B cell (primary cell): ENCODE measurements at places on chromosomes 16 and 17. TPM values are rescaled to one million over a fixed set of nuclear protein-coding genes. Genes with fewer than 3 reads are reported as not detected.

Gene TP53TG3C
- not detected in 2 replicates for total RNA-seq

DNA sequence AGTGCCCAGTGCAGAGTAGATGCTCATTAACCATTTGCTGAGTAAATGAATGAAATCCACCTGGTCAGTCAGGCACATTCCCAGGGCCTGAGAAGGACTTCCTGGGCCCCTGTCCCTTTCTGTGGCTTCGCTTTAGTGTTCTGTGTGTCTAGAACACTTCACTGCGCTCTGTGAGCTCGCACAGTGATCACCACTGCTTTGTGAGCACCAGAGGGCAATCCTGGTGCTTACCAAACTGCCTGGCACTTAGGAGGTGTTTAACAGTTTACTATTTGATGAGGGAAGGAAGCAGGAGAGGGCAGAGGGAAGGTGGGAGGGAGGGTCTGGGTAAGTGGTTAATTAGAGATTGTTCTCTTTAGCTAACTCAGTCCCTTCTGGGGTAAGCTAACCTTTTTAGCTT is 26.2 kb downstream of the SALL1 start:
- H3K4me1 ChIP-seq = no peaks in the 10 kb centered on the region
- H3K27ac ChIP-seq = no peak overlapping the region
- H3K36me3 ChIP-seq = no peaks in the 10 kb centered on the region
- no peak for DNase-seq

- H3K27me3 ChIP-seq = no peaks in the 10 kb centered on the region
- DNase-seq = no peak
- H3K36me3 ChIP-seq = no peaks in the 10 kb centered on the region
- no peaks in the 10 kb centered on the region for H3K4me1 ChIP-seq
- H3K27ac ChIP-seq = no peak overlapping the region
- no peak overlapping the region for H3K4me3 ChIP-seq
These were observed 11.4 kb downstream of the ITGAD start for GRCh38 chr16:31404353-31405064.

DNA sequence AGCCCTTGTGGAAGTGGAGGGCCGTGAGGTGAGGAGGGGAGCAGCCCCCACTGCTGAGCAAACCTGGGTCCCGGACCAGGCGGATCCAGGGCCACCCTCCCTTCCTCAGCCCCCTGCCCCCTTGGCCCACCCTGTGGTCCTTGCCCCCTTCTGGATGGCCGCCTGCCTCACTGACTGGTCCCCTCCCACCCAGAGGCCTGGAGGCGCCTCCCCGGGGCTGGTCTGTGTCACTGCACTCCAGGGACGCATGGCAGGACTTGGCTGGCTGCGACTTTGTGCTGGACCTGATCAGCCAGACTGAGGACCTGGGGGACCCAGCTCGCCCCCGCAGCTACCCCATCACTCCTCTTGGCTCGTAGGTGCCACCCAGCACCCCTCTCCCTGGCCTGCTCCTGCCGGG is 19.2 kb upstream of the SMIM5 start:
- DNase-seq = no peak
- H3K36me3 ChIP-seq = peaks cover 57% of the 10 kb centered on the region
- H3K27ac ChIP-seq = no peak overlapping the region
- no peaks in the 10 kb centered on the region for H3K4me1 ChIP-seq
- H3K4me3 ChIP-seq = no peak overlapping the region

- H3K4me3 ChIP-seq = no peak overlapping the region
- H3K27ac ChIP-seq = no peak overlapping the region
- DNase-seq = no peak
- no peaks in the 10 kb centered on the region for H3K27me3 ChIP-seq
These were observed 20.1 kb downstream of the UNC119 start for GRCh38 chr17:28532050-28532960.

DNA sequence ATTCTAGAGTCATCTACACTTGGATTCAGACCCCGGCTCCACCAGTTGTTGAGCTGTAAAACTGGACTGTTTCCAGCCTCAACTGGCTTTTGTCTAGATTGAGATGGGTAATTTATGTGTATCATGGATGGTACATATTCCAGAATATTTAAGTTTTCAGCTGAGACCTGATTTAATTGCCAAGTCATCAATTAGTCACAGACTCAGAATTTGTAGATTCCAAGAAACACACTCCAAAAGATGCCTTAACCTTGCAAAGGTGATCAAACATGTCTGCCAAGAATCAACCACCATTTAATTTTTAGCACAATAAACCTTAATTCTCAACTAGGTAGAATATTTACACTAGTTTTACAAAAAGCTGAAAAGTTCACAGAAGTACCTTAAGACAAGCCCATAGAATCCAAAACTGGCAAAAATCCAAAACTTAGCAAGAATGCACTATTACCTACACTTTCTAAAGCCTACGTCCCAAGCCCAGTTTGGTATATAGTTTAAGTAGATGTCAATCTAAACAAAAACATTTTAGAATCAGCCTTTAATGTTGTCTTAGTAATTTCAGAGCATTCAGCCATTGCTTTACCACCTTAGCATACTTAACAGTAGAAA is 17.7 kb downstream of the SIAH1 start:
- H3K4me3 ChIP-seq = no peak overlapping the region
- H3K36me3 ChIP-seq = no peaks in the 10 kb centered on the region
- no peaks in the 10 kb centered on the region for H3K27me3 ChIP-seq

- H3K36me3 ChIP-seq = no peaks in the 10 kb centered on the region
- DNase-seq = no peak
- no peak overlapping the region for H3K4me3 ChIP-seq
- peaks cover 25% of the 10 kb centered on the region for H3K4me1 ChIP-seq
These were observed 44.0 kb downstream of the CCDC182 start for GRCh38 chr17:57701124-57701523.

Gene ITGA2B
- 0.20 and 0.78 TPM in 2 replicates for total RNA-seq

Gene VAT1L
- not detected in 2 replicates for total RNA-seq

DNA sequence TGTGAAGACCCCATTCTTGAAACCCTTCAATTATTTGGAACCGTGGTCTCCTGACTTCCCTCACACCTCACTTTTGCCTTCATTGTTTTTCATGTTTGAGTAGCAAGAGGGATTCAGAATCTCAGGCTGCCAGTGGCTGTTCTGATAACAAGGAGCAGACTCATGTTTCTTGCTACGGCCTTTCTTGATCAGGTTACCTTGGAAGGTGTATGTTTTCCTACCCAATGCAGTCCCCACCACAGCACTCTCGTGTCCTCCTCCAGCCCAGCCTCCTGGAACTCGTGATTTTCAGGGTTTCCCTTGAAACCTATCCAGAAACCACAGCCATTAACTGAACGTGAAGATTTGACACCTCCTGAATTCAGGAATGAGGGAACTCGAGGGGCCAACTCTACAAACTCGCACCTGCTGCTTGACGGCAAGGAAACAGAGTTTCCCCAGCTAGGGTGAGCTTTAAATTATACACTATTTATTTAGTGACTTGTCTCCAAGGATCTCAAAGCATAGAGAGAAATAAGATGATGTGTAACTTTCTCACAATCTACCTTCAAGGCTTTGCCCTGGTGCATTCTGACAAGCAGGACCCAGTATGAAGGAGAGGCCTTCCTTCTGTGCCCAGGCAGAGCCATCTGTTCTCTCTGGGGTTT is 1.6 kb downstream of the ZFHX3 start:
- no peak overlapping the region for H3K4me3 ChIP-seq
- H3K27me3 ChIP-seq = no peaks in the 10 kb centered on the region
